Articular chondrocyte of knee joint (primary cell): ENCODE measurements at places on chromosomes 7 and 10. TPM values are rescaled to one million over a fixed set of nuclear protein-coding genes. Genes with fewer than 3 reads are reported as not detected.

The LIPN gene
- total RNA-seq, result not detected in 2 replicates

The TRPV5 gene
- total RNA-seq, result not detected in 2 replicates

The LRRTM3 gene
- total RNA-seq, result not detected in 2 replicates

The ANXA8L1 gene
- 0.32 TPM in 1 of 2 replicates, not detected in the other for total RNA-seq

The DENND11 gene
- total RNA-seq, result 6.9 and 8.4 TPM in 2 replicates

The NMT2 gene
- 35.7 and 36.4 TPM in 2 replicates for total RNA-seq

The ANXA8 gene
- 0.22 and 0.39 TPM in 2 replicates for total RNA-seq

The ZNF746 gene
- total RNA-seq, result 18.4 and 23.0 TPM in 2 replicates

The GDF2 gene
- total RNA-seq, result not detected in 2 replicates

The SPAM1 gene
- not detected in 2 replicates for total RNA-seq

The OR2A14 gene
- not detected in 2 replicates for total RNA-seq

The NEBL gene
- 45.2 and 59.6 TPM in 2 replicates for total RNA-seq

The HECTD2 gene
- 23.3 and 33.8 TPM in 2 replicates for total RNA-seq

The SNX13 gene
- total RNA-seq, result 67.5 and 70.4 TPM in 2 replicates

The PBLD gene
- 20.8 and 34.9 TPM in 2 replicates for total RNA-seq

The ASB10 gene
- not detected in 2 replicates for total RNA-seq

The FBXL13 gene
- total RNA-seq, result 1.6 and 1.8 TPM in 2 replicates

The MPP7 gene
- total RNA-seq, result 9.9 and 11.6 TPM in 2 replicates
